ENCODE measurements at places on chromosomes 4 and X.

DNA sequence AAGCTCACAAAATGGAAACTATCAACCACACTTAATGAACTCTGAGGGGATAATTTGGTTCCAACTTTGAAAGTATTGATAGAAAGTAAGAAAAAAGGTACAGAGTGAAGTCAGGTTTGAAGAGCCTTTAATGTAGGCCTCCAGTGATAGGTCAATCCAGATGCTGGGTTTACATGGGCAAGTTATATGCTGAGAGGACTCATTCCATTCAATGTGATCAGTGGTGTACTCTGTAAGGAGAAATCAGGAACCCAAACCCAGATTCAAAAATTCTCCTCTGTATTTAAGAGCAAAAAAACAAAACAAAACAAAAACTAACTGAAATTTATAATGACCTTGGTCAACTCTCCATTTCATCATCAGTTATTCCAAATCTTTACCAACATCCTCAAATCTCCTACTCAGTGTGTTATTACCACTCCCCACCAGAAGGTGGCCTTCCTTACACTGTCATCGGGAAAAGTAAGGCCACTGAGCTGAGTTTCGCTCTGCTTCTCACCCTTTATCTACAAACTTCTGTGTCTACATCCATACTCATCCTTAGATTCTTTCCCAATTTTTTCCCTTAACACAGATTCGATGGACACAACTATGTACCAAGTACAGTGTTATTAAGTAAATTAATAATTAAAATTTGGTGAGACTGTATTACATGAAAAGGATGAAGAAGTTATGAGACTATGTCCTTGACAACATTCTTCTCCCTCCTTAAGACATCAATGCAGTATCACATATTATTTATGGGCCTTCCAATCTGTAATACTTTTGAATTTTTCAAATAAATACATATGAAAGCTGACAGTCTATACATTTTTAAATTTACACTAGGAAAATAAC is 88.3 kb downstream of the ZAR1 start:
- DNase-seq: peak; percentile 36

- DNase-seq: no peak
These were observed 44.7 kb downstream of the GPRASP3 start for GRCh38 chrX:102765217-102765616.

DNA sequence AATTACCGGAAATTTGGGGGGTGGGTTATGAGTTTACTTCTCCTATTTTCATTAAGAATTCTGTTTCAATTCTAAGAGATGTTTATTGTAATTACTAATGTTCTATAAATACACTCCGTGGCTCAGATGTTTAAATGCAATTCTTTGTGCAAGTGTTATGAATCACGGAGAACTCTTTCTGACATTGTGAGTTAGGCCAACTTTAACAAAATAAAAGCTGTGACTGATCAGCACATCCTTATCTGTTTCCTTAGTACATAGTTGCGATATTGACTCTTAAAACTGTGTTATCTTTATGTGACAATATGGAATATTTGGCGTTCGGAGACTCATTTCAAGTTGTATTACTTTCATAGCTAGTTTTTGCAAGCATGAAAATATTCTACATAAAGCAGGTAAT is 902 bp downstream of the KLHL4 start:
- DNase-seq: no peak

GRCh38 chr4:152382057-152382785 is 153.7 kb downstream of the FBXW7 start:
- DNase-seq: no peak

DNA sequence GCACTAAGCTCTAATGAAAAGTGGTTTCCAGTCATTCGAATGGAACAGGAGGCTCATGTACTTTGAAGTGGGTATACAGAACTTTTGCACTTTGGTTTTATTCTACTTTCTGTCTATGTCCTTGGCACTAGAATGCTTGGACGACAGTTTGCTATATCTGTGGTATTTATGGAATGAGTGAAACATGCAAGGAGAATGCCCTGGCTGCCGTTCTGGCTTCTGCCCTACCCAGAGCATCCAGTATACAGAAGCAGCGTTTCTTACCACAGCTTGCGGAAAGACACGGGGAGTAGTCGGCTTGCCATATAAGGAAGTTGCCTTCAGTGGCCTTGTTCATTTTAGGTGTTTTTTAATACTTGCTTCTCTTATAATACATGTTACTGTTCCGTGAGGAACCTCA is 98.0 kb downstream of the TBL1X start:
- no peak for DNase-seq

GRCh38 chrX:68550193-68550592 is 51.3 kb downstream of the YIPF6 start:
- DNase-seq: no peak
